Islet precursor cell (in vitro differentiated cells): ENCODE measurements at places on chromosomes 11 and 22.
A peak's percentile ranks its signal among the peaks of the same experiment; 100 is the strongest.

DNA sequence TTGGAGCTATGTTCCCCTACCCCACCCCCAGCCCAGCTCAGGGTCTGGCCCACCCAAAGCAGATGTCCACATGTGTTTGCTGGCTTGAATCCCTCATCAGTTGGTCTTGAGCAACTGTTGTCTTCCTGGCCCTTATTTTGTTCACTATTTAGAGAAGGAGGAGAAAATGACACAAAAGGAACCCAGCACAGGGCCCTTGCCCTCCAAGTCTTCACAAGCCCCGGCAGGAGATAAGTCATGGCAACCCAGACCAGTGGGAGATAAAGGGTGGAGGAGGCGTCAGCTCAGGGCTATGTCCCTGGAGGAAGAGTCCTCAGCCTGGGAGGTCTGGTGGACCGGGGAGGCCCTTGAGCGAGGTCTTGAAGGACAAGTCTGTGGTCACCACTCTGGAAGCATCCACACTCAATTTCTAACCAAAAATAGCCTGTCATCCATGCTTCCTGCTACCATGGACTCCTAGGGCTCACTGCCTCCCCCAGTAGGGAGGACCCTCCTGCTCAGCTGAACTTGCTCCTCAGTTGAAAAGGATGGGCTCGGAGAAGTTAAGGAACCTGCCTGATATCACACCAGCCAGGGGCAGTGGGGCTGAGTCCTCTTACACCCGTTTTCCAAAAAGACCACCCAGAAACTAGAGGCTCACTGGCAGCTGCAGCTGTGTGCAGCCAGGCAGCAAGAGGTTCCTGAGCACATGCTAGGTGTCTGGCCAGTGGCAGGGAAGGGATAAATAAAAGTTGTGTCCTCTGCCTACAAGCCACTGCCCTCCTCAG, 1.8 kb upstream of the RAB3IL1 start:
- no peak for DNase-seq

GRCh38 chr11:5507933-5508305, 1.8 kb downstream of the UBQLN3 start:
- no peak for DNase-seq

DNA sequence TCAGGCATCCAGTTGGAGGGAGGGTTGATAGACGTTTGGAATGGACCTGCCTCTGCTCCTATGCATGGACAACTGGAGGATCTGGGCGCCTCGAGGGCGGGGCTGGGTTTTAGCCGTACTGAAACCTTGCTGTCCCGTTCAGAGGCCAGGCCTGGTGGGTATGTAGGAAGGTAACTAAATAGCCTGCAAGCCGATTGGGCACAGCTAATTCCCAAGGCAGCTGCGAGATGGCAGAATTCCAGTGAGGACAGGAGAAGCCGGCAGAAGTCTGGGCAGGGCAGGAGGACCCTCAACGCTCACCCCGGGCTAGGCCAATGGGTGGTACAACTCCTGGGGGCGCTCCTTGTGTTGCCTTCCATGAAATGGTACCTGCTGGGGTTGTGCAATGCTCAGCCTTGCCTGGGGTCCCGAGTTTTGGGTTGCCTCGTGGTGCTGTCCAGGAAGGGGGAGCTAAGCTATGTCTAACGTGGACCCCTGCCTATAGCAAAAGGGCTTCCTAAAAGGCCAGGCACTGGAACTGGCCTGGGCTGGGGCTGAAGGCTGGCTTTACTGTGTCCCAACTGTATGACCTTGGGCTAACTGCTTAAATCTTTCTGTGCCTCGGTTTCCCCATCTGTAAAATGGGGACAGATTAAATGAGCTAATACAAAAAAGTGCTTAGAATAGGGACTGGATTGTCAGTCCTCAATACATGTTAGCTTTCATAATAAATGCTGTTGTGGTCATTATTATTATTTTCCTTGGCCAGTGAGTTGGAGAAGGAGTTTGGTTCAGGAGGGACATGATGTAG, 30.1 kb upstream of the CD82 start:
- DNase-seq, result no peak

DNA sequence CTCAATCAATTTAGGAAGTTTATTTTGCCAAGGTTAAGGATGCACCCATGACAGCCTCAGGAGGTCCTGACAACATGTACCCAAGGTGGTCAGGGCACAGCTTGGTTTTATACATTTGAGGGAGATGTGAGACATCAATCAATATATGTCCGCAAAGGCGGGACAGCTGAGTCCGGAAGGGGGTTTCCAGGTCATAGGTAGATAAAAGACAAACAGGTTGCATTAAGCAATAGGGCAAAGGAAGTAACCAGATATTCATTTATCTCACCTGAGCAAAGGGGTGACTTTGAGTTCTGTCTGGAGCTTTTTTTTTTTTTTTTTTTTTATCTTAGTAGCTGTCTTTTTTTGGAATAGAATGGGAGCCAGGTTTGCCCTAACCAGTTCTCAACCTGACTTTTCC, 2.0 kb upstream of the TRIM34 start:
- no peak for DNase-seq

DNA sequence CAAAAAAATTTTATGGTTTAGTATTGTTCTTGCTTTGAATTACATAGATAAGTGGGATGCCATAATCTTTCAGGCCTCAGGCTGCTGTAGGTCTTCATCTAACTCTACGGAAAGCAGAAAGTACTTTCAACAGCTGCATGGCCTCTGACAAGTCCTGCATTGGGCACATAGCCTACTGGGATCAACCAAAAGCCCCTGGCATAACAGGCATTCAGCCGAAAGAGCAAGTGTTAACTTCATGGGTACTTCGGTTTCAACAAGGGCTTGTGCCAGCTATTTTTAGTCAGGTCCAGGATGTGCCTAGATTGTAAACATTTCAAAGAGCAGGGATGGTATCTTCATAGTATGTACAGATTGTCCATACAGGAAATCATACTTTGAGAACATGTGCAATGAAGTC, 3.1 kb downstream of the SLN start:
- DNase-seq, result no peak

DNA sequence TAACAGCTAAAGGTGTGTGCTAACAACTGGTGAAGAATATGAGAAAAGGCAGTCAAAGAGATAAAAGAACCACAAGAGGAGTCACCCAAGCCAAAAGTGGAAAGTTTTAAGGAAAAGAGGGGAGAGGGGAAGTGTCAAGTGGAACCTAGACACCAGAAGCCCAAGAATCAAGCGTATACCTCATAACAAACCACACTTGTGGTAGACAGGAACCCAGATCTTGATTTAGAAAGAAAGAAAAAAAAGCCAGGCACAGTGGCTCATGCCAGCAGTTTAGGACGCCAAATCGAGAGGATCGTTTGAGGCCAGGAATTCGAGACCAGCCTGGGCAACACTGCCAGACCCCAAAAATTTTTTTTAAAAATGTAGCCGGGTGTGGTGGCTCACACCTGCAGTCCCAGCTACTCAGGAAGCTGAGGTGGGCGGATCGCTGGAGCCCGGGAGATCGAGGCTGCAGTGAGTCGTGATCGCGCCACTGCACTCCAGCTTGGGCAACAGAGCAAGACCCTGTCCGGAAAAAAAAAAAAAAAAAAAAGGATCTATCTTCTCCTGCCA, 877 bp downstream of the SLC25A17 start:
- DNase-seq, result no peak

DNA sequence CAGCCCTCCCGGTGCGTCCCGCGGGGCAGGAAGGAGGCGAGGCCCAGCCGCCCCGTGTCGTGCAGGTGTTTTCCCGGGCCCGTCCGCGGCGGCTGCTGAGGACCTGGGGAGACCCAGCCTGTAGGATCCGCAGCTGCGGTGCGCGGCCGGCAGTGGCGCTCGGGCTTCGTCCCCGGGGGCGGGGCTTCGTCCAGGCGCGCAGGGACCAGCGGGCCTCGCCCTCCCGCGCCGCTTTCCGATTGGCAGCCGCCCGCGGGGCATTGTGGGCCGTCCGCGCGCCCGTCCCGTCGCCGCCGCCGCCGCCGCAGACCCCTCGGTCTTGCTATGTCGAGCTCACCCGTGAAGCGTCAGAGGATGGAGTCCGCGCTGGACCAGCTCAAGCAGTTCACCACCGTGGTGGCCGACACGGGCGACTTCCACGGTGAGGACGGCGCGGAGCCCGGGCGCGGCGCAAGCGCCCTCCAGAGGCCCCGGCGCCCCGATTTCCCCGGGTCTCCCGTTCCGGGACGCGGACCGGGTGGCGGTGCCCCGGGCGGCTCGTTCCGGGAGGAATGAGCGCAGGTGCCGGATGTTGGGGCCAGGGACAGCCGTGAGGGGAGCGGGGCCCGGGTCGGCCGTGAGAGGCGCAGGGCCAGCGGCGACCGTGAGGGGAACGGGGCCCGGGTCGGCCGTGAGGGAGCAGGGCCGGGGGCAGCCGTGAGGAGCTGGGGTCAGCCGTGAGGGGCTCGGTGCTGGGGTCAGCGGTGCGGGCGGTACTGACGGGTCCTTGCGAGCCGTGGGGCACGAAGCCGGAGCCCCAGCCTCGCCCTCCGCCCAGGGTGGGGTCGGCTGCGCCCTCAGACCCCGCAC, at the start of gene TALDO1:
TSS of gene TALDO1 (plus strand) at position 307 of the 849 bp plus-strand sequence. CDS start at position 325, 18 bp downstream.
- peak; percentile 96 for DNase-seq

DNA sequence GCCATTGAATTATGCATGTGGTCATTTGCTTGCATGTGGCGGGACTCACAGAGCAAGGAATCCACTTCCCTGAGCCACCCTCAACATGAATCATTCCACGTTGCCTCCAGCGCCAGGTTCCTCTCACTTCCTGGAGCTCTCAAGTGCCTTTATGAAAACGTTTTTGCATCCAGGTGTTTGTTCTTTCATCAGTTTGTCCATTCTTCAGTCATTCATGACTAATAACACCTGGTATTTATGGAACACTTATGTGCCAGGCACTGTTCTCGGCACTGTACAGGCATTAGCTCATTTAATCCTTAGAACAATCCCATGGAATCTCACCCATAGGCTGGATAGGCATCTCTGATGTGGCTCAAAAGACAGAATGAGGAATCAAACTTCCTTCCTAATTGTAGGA, 256.1 kb upstream of the SYN3 start:
- DNase-seq, result no peak
